Left lung (tissue), 14 donors: ENCODE measurements at places on chromosomes 16 and 17. TPM values are rescaled to one million over a fixed set of nuclear protein-coding genes. Genes with fewer than 3 reads are reported as not detected.

DNA sequence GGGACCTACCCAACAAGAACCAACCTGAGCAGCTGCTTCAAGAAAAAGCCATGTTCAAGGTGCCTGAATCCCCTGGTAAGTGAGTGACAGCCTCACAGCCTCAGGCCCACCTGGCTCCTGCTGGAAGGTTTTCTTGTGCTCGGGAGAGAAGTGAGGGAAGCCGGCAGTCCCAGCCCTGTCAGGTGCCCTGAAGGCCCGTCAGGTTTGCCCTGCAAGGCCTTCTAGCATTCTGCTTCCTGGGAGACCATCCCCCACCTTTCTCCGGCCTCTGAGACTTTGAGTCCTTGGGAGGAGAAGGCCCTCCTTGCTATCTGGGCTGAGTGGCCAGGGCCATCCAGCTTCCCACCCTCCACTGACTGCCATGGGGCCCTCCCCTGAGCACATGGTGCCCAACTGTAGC lies 166.7 kb upstream of the ZNF267 start:
- no peaks in the 10 kb centered on the region for H3K27me3 ChIP-seq
- peak; percentile 47 for DNase-seq
- H3K4me3 ChIP-seq = no peak overlapping the region
- peaks cover 3% of the 10 kb centered on the region for H3K4me1 ChIP-seq

The RPAIN gene
- 31.8 TPM for total RNA-seq

DNA sequence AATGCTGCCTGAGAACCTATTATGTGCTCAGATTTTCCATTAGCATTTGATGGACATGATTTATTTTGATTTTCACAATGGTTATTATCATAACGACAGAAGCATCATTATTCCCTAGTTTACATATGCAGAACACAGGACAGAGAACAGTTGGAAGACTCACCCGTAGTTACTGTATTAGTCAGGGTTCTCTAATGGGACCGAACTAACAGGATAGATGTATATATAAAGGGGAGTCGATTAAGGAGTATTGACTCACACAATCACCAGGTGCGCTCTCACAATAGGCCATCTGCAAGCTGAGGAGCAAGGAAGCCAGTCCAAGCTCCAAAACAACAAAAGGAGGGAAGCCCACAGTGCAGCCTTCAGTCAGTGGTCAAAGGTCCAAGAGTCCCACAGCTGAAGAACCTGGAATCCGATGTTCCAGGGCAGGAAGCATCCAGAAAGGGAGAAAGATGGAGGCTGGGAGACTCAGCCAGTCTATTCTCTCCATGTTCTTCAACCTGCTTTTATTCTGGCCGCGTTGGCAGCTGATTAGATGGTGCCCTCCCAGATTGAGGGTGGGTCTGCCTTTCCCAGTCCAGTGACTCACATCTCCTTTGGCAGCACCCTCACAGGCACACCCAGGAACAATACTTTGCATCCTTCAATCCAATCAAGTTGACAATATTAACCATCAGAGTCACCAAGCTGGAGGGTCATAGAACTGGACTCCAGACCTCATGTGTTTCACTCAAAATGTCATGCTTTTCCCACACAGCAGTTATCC lies 92.7 kb upstream of the XYLT1 start:
- no peaks in the 10 kb centered on the region for H3K4me1 ChIP-seq
- no peaks in the 10 kb centered on the region for H3K36me3 ChIP-seq
- no peak for DNase-seq
- H3K4me3 ChIP-seq = no peak overlapping the region
- H3K27me3 ChIP-seq = peaks cover 31% of the 10 kb centered on the region

GRCh38 chr17:17768424-17769088 lies 68.2 kb downstream of the SREBF1 start:
- no peak overlapping the region for H3K27ac ChIP-seq
- DNase-seq = no peak
- H3K36me3 ChIP-seq = peaks cover 10% of the 10 kb centered on the region

The CEP95 gene
- 26.3 TPM for total RNA-seq

DNA sequence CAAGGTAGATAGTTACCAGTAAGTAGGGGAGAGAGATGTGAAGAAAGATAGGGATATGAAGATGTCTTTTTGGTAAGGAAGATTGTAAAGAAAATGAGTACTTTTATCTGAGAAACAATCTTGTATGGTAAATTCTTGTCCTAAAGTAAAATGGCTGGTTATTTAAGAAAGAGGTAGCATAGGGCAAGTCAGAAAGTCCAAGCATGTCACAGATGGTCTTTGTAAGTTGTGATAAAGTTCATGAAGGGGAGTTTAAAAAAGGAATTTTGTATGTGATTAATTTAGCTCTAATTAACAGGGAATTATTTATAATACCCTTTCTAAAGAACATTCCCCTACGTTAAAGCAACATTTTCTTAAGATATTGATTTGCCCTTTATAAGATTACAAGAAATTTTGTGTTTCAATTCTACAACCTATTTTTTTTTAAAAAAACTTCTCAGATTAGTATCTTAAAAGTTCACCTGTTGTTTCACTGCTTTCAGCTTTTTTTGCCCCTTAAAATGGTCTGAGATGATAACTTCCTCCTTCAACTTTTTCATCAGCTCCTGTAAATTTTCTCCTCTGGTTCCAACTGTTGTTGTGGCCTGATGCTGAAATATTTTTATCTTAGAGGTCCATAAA lies 16.2 kb upstream of the CPHXL start:
- H3K36me3 ChIP-seq = no peaks in the 10 kb centered on the region
- H3K4me3 ChIP-seq = no peak overlapping the region
- no peak overlapping the region for H3K27ac ChIP-seq
- no peak for DNase-seq

The TEX19 gene
- total RNA-seq = not detected

GRCh38 chr16:85733155-85733838 lies 17.6 kb downstream of the C16orf74 start:
- no peak for DNase-seq
- H3K36me3 ChIP-seq = no peaks in the 10 kb centered on the region
- H3K27ac ChIP-seq = peak overlapping the region; percentile 73
- peak overlapping the region; percentile 14 for H3K4me3 ChIP-seq
- no peaks in the 10 kb centered on the region for H3K27me3 ChIP-seq
- H3K4me1 ChIP-seq = no peaks in the 10 kb centered on the region

The MMP25 gene
- total RNA-seq = 91.9 TPM

- peaks cover 13% of the 10 kb centered on the region for H3K4me1 ChIP-seq
- no peak overlapping the region for H3K4me3 ChIP-seq
- no peak overlapping the region for H3K27ac ChIP-seq
- DNase-seq = no peak
- no peaks in the 10 kb centered on the region for H3K27me3 ChIP-seq
- H3K36me3 ChIP-seq = no peaks in the 10 kb centered on the region
Observed at GRCh38 chr16:56870276-56870888, 5.4 kb downstream of the SLC12A3 start.

The COX6A2 gene
- total RNA-seq = not detected
